ENCODE measurements at places on chromosomes 7 and 10.

DNA sequence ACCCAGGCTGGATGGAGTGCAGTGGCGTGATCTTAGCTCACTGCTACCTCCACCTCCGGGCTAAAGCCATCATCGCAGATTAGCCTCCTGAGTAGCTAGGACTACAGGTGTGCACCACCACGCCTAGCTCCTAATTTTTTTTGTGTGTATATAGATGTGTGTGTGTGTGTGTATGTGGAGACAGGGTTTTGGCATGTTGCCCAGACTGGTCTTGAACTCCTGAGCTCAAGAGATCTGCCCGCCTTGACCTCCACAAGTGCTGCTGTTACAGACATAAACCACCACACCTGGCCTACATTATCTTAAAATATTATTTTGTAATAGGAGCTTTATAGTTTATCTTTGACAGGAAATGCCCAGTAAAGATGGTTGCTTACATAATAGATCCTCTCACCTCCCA, 25.0 kb downstream of the FOXP2 start:
- DNase-seq, result no peak

- peak; percentile 81 for DNase-seq
These were observed 242.8 kb downstream of the KLF6 start for GRCh38 chr10:3542185-3542611.

- DNase-seq, result no peak
These were observed 89.2 kb upstream of the FGL2 start for GRCh38 chr7:77288676-77289320.

DNA sequence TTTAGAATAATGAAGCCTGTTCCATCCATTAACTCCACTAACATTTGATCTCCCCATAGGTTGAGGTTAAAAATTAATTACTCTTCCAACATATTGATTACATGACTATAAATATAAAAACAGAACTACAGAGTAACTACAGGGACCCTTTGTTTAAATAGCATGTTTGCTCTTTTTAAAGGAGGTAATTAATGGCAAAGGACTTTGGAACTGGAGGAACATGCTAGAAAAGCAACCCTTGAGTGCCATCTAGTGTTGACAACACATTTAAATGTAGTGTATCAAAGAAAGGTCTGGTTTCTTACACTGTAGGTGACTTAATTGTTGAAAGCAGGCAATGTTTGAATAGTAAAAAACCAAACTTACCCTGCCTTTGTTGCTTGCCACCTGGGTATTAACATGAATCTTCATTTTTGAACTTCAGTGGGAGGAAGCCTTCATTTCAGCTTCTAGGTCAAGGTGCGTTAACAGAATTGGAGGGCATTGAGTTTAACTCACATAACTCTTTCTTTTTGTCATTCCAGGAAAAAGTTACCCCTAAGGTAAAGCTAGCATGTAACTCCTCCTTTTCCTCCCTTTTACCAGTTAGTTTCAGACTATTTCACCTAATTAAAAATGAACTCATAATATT, 52.6 kb upstream of the CAPZA2 start:
- peak; percentile 73 for DNase-seq

GRCh38 chr7:138510003-138510402, 49.9 kb downstream of the TRIM24 start:
- DNase-seq, result no peak

DNA sequence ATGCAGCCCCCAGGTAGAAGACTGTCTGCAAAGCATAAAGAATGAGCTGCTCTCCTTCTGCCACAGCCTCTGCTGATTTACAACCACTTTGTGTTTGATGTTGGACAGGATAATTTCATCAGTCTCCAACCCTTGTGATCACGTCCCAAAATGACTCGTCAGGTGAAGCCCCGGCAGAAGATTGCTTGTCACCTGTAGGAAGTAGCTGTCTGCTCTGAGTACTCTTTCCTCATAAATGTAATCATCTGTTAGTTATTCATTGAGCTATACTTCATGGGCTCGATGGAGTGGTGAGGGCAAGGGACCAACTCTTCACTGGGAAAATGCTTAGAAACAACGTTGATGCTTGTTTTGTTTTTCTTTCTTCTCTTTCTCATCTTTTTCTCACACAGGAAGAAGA, 290.9 kb upstream of the SP8 start:
- no peak for DNase-seq

DNA sequence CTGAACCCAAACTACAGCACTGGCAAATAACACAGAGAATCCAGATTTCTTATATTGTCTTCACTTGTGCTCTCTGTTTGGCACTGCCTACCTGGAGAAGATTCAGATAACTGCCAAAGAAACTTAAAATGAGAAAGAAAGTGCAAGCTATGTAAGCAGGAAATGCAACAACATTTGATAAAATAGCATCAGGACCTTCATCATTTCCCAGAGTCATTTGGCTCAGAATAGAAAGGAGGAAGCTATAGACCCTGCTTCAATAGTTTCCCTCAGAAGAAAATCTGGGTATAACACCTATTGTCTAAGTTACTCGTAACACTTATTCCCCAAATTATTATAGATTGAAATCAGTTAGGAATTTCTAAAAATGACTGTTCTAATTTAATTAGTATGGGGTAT, 56.2 kb downstream of the CC2D2B start:
- no peak for DNase-seq

GRCh38 chr10:96513305-96513697, 425 bp downstream of the TLL2 start:
- no peak for DNase-seq

DNA sequence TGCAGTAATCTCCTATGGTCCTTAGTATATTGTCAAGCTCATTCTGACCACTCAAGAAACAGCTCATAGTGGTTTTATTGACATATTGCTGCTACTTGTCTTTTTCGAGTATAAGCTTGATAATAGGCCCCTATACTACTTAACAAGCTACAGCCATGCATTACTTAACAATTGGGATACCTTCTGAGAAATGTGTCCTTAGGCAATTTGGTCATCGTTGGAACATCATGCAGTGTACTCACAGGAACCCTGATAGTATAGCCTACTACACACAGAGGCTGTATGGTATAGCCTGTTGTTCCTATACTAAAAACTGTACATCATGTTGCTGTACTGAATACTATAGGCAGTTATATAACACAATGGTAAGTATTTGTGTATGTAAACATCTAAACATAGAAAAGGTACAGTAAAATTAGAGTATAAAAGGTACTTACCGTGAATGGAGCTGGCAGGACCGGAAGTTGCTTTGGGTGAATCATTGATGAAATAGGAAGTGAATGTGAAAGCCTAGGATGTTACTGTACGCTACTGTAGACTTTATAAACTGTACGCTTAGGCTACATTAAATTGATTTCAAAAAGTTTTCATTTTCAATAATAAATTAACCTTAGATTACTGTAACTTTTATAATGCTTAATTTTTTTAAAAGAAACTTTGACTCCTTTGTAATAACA, 160.9 kb downstream of the LRRC4 start:
- DNase-seq, result no peak

GRCh38 chr7:29091715-29092114, 54.6 kb downstream of the CPVL start:
- DNase-seq, result peak; percentile 2

- no peak for DNase-seq
These were observed 60.2 kb downstream of the MKI67 start for GRCh38 chr10:128065881-128066534.

GRCh38 chr10:123496996-123497660, 169.0 kb upstream of the GPR26 start:
- no peak for DNase-seq

- peak; percentile 59 for DNase-seq
These were observed 692.6 kb downstream of the SUGCT start for GRCh38 chr7:40827222-40828085.

GRCh38 chr10:76115471-76116155, 684.2 kb downstream of the LRMDA start:
- no peak for DNase-seq

- DNase-seq, result peak; percentile 16
These were observed 18.0 kb downstream of the CHST15 start for GRCh38 chr10:124075231-124075955.

GRCh38 chr7:128203710-128204214, 37.3 kb upstream of the LEP start:
- DNase-seq, result no peak

DNA sequence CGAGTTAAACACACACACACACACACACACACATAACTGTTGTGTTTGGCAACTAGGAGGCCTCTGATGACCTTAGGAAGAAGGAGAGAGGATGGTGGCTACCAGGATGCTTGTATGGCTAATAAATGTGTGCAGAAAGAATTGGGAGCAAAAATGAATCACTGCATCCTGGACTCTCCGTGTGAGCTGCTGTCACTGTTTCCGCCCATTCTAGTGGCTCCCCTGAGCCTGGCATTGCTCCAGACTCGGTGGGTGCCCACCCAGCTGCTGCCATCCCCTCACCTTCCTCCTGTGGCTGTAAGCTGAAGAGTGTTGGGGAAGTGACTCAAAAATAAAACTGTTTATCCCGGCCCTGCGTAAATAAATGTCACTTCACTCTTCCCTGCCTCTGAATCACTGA, 149.5 kb upstream of the MINDY3 start:
- no peak for DNase-seq

DNA sequence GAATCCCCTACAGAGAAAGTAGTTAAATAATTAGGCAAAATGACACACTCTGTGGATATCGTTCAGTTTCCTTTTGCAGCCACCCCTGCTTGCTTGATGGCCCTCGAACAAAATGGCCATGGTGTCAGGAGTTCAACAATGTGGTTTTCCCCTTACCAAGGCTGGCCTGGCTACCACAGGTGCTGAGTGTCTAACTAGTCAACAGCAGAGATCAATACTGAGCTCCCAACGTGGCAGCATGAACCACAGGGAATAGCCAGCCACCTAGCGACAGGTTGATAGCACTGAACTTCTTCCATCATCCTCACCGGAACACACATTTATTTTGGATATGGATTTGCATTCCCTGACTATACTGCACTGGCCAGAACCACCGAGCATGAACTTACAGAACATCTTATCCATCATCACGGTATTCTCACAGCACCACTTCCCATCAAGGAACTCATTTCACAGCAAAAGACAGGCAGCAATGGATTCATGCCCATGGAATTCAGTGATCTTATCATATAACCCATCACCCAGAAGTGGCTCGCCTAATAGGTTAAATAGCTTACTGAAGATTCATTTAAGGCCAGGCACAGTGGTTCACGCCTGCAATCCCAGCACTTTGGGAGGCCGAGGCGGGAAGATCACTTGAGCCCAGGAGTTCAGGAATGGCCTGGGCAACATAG, 6.3 kb downstream of the C10orf67 start:
- no peak for DNase-seq

DNA sequence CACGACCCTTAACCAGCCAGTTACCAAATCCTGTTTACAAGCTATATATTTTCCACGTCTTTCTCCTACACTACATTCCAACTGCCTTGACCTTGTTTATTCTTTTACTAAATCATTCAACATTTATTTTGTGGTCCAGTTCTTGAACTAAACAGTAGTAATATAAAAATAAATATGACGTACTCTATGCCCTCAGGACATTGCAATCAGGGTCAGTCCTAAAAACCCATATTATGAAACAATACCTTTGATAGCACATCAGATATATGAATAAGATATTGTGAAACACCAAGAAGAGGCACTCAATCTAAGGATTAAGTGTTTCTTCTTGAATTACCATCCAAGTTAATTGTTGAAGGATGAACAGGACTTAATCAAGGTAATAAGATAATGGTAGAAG, 52.5 kb upstream of the WNT16 start:
- no peak for DNase-seq

GRCh38 chr10:11212288-11213085, 194.8 kb downstream of the CELF2 start:
- DNase-seq, result no peak

DNA sequence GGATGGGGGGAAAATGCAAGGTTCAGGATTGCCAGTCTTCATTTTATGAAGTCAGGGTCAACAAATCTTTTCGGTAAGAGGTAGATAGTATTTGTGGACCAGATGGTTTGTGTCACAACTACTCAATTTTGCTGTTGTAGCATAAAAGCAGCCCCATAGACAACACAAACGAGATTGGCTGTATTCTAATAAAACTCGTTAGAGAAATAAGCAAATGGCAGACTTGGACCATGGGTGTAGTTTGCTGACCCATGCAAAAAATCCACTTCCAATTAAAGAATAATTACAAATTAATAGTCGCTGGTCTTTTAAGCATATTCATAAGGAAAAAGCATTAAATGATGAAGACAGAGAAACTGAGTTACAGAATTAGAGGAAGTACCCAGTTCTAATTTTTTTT, 247.1 kb downstream of the CRPPA start:
- no peak for DNase-seq

DNA sequence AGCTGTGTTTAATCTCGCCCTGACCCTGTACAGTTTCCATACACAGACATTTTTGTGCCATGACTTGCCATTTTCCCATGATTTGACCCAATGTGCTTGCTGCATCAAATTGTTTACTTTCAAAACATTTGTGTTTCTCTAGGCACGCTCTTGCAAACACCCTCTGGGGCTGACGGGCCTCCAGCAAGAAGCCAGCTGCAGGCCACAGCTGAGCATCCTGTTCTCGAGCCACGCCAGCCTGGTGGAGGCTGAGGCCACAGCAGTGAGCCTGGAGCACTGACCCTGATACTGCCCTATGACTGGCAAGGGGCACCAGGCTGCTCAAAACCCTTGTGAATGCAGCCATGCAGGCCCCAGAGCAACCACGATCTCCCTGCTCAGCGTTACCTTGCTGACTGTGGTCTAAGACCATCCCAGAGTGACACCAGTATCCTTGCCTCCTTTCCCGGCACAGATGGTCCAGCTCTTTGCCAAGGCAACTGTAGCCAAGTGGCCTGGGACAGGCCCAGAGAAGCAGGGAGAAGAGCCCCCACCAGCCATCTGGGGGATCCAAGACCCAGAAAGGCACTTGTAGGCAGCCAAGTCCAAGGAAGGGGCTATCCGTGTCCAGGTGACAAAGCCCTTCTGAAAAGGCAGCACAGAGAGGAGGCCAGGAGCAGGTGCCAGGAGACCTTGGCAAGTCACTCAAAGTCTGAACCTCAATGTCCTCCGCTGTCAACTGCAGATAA, 78.5 kb downstream of the OAT start:
- peak; percentile 88 for DNase-seq

GRCh38 chr10:29412485-29412884, 123.6 kb downstream of the LYZL1 start:
- no peak for DNase-seq

- DNase-seq, result peak; percentile 96
These were observed 96.8 kb downstream of the COL28A1 start for GRCh38 chr7:7438851-7439250.

- no peak for DNase-seq
These were observed 2.6 kb upstream of the TLL2 start for GRCh38 chr10:96516337-96516736.

- DNase-seq, result no peak
These were observed 154.6 kb upstream of the TARP start for GRCh38 chr7:38428041-38428440.

GRCh38 chr7:17493446-17493845, 195.0 kb downstream of the AHR start:
- DNase-seq, result no peak

Data from astrocyte of the spinal cord (primary cell).